ENCODE measurements at places on chromosomes 16 and 17. TPM values are rescaled to one million over a fixed set of nuclear protein-coding genes. Genes with fewer than 3 reads are reported as not detected.

Gene ZG16
- total RNA-seq, result 102 TPM

Gene ADAD2
- not detected for total RNA-seq

DNA sequence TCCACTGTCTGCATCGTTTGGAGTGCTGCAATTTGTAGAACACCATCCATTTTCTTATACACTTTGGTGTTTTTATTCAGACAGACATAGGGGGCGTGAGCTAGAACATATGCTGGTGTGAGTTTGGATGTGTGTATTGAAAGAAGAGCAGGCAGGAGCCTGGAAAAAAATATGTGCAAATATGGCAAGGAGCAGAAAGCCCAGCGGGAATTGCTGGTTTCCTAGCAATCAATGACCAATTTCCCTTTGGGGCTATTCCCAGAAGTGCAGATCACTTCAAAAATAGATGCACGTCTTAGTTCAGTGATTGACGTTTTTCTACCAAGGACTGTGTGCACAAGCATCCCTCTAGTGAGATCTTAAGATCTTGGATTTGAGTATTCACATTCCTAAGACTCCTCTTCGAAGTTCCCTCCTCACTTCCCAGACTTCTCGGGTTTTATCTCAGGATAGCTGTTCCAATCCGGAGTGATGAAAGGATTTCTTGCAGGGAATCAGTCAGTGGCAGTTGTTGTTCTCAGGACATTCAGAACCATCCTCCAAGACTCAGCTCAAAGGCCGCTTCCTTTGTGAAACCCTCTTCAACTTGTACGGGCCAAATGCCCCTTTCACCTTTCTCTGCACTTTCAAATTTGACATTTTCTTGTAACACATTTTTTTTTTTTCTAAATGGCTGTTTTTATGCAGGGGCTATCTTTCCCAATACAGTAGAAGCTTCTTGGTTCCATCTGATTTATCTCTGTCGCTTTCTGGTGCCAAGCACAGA lies 268.7 kb upstream of the ASIC2 start:
- DNase-seq, result no peak

DNA sequence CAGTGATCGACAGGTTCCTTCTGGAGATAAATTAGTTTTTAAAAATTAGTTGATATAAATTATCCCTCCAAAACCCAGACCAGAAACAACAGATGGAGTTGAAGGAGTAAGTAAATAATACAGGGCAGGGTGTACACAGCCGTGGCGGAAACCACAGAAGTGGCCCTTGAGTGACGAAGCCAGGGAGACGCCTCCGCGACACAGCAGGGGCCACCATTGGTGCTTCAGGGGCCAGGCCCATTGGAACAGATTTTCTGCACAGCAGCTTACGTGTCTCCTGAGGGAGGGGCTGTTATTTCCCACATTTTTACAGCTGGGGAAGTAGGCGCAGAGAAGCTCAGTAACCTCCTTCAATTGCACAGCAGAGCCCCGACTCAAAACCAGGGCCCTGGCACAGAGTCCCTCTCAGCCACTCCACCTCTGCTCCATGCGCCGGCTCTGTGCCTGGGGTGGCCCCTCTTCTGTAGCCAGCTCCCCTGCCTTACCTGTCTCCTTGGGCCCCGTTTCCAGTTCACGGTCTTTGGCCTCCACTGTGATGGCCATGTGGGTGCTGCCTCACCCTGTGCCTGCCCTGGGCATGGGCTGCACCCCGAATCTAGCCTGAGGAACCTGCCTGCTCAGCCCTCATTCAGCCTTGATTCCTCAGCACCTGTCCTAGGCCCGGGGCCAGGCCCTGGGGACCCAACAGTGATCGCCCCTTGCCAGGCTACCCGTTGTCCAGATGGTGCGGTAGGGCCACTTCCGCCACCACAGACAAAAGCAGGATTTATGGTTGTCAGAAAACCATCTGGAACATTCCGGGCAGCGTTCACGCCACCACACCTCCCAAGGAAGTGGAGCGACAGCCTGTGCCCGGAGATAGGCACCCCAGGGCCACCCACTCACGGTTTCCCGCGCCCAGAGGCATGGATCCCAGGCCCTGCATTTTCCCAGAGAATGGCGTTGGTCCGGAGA lies 128.5 kb upstream of the GSE1 start:
- no peak for DNase-seq

GRCh38 chr16:1377406-1378010 lies 25.8 kb downstream of the GNPTG start:
- no peak for DNase-seq
